ENCODE measurements at places on chromosomes 3 and 15.

- DNase-seq, result no peak
These were observed 3.9 kb upstream of the ARPP21 start for GRCh38 chr3:35635407-35635806.

GRCh38 chr15:79089331-79089889 is 1.2 kb downstream of the RASGRF1 start:
- no peak for DNase-seq

DNA sequence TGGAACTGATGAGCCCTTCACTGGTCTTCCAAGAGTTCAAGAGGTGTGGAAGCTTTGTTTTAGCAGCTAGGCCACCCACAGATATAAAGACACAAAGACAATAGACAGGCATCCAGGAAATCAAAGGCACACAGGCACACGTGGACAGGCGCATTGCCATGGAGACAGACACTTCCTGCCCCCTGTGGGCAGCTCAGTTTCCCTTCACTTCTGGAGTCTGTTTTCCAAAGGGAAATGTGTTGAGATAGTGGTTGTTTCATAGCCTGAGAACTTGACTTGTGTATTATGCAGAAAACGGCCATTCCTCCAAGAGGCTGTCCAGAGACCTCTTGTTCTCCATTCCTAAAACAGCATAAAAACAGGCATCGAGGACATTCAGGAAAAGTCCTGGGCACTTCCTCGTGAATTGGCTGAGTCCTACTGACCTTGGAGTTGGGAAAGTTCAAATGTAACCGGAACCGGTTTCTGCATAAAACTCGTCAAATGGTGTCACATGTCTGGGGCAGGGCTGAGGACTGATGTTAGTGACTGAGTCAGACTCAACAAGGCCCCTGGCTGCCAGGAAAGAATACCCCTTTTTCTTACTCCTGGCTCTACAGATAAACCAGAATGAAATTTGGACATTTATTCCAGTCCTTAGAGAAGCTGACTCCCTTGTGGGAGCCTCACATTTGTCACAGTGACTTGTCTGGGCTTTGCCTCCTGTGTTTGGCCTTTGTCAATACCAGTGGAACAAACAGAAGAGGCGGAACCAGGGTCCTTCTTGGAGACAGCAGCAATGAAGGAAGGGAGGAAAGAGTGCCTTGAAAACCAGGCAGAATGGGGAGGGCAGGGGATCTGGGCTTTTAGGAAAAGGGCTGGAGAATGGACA is 1.3 kb downstream of the ALPK3 start:
- DNase-seq, result no peak

GRCh38 chr15:70060214-70060992 is 37.3 kb downstream of the TLE3 start:
- no peak for DNase-seq

- DNase-seq, result no peak
These were observed 367.6 kb upstream of the PLSCR5 start for GRCh38 chr3:146972726-146973125.

DNA sequence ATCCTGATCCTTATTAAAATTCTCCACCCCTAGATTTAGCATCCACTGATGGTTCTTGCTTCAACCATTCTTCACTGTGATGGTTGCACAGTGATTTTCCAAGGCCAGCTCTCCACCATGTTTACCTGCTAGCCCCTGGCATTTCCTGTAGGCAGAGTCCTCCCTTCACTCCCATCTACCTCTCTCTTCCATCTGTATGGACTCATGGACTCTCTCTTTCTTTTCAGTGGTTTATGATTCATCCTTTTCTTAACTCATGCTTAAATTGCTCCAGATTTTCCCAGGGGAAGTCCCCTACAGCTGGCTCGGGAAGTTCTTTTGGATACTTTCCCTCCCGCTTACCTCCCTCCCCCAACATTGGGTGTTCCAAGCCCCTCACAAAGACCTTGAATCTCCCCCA is 18.7 kb downstream of the TGM4 start:
- DNase-seq, result no peak

- DNase-seq, result no peak
These were observed 43.9 kb downstream of the PXYLP1 start for GRCh38 chr3:141275511-141275910.

- DNase-seq, result peak; percentile 33
These were observed 89.0 kb downstream of the IQSEC1 start for GRCh38 chr3:12984023-12984823.

GRCh38 chr3:190566043-190566933 is 52.4 kb downstream of the IL1RAP start:
- peak; percentile 4 for DNase-seq

GRCh38 chr15:57884936-57885335 is 178.4 kb downstream of the POLR2M start:
- DNase-seq, result no peak

DNA sequence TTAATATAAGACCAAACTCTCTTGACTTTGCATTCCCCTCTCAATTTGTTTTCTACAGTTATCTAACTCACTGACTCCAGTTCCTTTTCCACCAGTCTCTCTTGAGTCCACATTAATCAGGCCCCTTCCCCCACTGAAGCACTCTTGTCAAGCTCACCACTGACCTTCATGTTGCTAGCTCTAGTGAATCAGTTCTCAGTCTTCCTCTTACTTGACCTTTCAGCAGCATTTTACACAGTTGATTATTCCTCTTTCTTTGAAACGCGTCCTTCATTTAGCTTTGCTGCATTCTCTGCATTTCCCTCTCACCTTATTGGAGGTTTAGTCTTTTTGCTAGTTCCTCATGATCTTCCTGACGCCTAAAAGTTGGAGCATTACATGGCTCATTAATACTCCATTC is 8.3 kb downstream of the PPP2R3A start:
- DNase-seq, result no peak

DNA sequence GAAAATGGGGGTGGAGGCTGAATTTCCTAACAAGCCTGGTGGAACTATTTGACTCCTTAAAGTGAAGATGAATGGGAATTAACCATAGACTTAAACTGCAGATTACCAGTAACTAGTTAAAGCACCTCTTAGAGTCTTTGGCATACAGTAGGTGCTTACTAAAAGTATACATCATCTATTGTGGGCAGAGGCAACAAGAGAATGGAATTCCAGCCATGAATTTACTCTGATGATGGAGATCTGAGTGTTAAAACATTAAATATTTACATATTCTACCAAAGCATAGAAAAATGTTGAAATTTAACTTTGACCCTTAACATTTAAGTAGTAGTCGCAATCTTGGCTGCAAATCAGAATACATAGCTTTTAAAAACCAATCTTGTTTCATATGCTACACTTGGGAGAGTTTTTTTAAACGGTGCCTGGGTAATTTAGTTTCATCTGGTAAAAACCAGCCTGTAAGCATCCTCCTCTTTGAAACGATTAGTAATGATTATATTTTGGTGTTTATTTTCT is 5.2 kb downstream of the UBA5 start:
- DNase-seq, result no peak

DNA sequence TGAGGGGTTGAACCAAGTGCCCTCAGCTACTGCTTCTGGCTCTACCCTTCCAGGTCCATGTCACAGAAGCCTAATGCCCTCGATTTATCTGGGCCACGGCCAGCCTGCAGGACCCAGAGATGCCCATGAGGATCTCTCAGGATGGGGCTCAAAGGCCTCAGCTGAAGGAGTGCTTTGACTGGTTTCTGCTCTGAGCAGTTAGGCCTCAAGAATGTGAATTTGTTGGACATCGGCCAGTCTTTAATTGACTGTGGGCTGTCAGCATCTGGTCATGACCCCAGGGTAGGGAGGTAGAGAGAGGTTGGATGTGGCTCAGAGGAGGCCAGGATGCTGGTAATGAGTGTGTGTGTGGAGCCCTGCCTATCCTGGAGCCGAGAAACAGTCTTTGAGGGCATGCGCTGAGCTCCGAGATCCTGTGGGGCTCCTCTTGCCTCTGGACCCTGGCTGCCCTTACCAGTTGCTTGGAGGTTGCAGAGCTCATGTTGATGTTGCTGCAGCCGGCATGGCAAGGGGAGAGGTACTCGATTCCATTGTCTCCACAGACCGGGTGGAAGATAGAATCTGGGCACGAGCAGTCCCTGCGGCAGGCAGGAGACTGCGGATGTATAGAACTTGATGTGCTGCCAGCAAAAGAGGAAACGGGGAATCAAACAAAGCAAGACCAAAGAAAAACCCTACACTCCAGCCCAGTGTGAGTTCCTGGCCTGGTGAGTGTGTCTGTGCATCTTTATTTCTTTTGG is 49.1 kb upstream of the RAB6B start:
- DNase-seq, result no peak

DNA sequence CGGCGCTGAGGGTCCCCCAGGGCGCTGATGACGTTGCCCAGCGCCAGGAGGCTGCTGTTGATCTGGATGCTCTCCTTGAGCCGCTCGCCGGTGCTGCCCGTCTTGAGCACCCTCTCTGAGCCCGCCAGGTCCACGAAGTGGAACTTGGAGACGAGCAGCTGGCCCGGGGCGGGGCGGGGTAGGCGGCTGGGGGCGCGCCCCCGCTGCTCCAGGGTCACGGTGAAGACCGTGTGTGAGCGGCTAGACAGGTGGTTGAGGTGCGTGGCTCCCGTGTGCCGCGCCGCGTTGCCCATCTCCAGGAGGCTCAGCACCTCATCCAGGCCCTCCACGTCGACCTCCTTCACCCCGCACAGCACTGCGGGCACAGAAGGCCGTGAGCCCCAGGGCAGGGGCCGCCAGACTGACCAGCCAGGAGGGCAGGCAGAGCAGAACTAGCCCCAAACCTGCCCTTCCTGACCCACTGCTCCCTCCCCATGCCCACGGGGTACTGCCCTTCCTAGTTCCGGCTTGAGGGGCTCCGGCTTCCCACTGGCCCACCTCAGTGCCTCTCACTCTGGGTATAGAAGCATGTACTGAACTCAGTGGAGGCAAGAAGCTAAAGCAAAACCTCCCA is 6.1 kb downstream of the KIF7 start:
- no peak for DNase-seq

DNA sequence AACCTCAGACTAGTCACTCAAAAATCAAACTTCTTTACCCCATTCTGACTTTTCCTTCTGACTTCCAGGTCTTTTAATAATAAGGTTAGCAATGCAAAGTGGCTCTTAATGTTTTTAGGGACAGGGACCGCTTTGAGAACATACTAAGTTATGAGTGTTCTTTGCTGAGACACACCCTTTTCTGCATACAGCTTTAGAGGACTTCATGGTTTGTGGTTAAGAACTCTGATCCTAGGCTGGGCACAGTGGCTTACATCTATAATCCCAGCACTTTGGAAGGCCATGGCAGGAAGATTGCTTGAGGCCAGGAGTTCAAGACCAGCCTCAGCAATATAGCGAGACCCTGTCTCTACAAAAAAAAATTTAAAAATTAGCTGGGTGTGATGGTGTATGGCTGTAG is 85.8 kb upstream of the CACNA2D3 start:
- DNase-seq, result no peak

DNA sequence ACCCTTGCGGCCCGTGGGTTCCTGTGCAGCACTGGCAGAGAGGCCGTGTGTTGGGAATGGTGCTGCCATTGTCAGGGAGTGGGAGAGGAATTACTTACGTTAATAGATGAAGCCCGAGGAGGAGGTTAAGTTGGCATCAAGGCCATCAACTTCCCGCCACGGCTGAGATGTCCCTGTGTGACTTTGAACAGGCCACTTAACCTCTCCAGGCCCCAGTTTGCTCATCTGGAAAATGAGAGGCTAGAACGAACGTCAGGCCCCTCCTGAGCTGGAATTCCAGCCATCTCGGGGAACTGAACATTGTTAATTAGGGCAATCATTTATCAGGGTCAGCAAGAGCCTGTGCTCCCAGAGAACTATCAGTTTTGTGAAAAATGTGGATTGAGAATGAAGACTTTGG is 91.4 kb upstream of the MYZAP start:
- no peak for DNase-seq

GRCh38 chr3:63867225-63867624 is 3.6 kb downstream of the ATXN7 start:
- DNase-seq, result no peak

DNA sequence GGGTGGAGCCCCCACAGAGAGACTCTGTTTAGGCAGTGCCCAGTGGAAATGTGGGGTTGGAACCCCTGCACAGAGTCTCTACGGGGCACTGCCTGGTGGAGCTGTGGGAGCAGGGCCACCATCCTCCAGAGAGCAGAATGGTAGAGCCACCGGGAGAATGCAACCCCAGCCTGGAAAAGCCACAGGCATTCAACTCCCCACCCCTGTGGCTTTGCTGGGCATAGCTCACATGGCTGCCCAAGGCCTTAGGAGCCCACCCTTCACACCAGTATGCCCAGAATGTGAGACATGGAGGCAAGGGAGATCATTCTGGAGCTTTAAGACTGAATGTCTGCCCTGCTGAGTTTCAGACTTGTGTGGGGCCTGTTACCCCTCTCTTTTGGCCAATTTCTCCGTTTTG is 19.0 kb upstream of the CHCHD6 start:
- no peak for DNase-seq

GRCh38 chr15:27683121-27683520 is 416.0 kb downstream of the OCA2 start:
- DNase-seq, result no peak

DNA sequence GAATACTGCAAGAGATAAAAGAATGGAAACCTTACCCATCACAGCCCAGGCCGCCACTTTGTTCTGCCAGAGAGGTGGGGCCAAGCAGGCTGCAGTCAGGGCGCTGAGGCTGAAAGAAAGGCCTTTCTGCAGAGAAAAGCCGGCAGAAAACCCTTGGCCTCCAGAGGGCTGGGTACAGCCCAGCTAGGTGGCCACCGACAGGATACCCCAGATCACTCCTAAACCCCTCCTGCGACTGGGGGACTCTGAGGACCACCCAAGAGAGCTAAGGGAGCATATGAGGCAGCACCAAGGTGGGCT is 69.3 kb downstream of the SMAD6 start:
- DNase-seq, result no peak

- DNase-seq, result no peak
These were observed 25.7 kb downstream of the ZNF35 start for GRCh38 chr3:44674211-44674610.

DNA sequence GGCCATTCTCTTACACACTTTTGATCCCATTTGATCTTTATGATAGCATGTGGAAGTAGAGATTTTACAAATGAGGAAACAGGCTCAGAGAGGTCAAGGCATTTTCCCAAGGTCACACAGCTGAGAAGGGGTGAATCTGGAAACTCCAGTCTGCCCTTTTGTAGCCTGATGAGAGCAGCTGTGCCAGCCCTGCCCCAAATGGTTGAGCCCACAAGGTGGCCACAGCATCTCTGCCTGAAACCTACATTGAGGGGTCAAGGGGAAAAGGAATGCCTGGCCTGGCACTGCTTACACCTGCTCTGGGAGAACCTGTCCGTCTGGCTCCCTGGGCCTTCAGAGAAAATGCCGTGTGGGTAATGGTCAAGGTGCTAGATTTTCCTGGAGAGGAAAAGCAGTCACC is 200.2 kb upstream of the LINGO1 start:
- no peak for DNase-seq

- no peak for DNase-seq
These were observed 22.9 kb downstream of the DNAAF4 start for GRCh38 chr15:55484917-55485672.

DNA sequence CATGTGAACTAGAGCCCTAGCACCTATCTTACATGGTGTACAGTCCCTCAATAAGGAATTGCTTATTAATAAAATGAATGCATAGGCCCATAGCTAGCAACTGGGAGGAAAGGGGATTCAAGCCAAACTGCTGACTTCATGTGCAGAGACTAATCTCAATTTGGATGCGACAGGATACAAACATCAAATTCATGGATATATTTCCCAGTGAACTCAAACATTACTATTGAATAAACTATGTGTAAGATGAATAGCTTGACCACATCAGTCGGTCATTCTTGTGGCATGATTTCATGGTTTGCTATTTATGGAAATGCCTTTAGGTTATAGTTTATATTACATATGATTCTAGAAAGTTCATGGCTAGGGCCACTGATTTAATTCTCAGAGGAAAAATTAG is 268.6 kb upstream of the SLITRK3 start:
- no peak for DNase-seq

- DNase-seq, result no peak
These were observed 425.3 kb upstream of the PROK2 start for GRCh38 chr3:72210261-72210660.

- no peak for DNase-seq
These were observed 131.1 kb downstream of the XXYLT1 start for GRCh38 chr3:195139876-195140240.

Measured in activated naive CD8-positive, alpha-beta T cell treated with anti-CD3 and anti-CD28 coated beads, Interleukin-2, amount 50 U/mL, for 16 hours (primary cell).